ENCODE measurements at places on chromosomes 3 and 15. TPM values are rescaled to one million over a fixed set of nuclear protein-coding genes. Genes with fewer than 3 reads are reported as not detected.

DNA sequence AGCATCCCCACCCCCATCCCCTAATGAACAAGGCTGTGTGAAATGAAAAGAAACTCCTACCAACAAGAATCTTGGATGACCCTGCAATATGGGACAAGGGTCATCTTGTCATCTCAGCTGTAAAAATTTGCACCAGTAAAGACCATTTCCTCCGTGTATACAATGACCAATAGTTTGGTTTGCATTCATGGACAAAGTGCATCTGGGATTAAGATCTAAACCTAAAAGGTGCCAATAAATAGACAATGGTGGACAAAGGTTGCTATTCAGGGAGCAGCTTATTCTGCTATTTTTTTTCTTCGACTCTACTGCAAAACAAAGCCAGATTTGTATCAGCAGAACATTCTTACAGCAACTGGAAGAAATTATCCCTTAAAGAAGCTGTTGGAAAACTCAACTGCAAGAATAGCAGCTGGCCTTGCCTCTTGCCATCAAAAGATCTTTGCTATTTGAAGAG is 8.0 kb downstream of the MGLL start:
- no peak overlapping the region for H3K4me3 ChIP-seq
- no peak overlapping the region for H3K27ac ChIP-seq
- H3K4me1 ChIP-seq, result no peaks in the 10 kb centered on the region
- peaks cover 10% of the 10 kb centered on the region for H3K27me3 ChIP-seq

DNA sequence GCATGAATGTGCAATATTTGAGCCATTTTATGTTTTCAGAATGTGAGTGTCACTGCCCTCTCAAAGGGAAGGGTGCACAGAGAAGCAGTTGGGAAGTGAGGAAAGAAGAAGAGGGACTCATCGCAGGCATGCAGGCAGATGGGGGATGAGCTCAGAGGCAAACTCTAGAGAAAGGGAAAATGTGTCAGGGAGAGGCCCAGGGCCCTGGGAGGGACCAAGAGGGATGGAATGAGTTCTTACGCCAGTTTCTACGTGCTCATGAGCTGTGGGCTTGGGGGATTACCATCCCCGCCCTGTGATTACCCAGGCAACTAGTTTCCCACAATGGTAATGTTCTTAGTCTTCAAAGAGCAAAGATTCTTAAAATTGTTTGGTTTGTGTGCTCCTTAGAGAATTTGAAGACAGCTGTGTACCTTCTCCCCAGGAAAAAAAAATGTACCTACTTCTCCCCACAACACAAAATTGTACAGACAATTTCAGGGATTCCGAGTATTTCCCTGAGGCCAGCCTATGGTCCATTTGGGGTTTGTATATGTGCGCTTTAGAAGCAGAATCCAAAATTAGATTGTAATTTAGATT is 17.8 kb downstream of the GCSAM start:
- DNase-seq, result no peak
- no peak overlapping the region for H3K4me3 ChIP-seq
- peak overlapping the region; percentile 53 for H3K27ac ChIP-seq
- H3K27me3 ChIP-seq, result no peaks in the 10 kb centered on the region
- H3K36me3 ChIP-seq, result peaks cover 44% of the 10 kb centered on the region

DNA sequence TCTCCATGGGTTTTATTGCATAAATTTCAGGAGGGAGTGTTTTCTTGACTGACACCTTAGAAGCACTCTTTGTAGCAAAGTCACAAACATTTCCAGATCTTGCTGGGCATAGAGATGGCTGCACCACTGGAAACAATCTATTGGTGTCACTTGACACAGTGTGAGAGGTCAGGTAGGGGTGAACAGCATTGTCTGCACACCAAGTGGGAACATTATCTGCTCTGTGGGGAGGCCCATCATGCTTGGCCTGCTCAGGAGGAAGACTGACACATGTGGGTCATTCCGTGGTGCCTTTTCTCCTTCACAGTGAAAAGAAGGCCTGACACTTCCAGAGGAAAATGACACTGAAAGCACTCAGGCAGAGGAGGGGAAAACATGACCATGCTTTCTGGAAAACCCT is 149.9 kb upstream of the GALNT15 start:
- H3K4me1 ChIP-seq, result no peaks in the 10 kb centered on the region
- no peaks in the 10 kb centered on the region for H3K36me3 ChIP-seq
- peaks cover 5% of the 10 kb centered on the region for H3K27me3 ChIP-seq
- H3K4me3 ChIP-seq, result no peak overlapping the region
- no peak overlapping the region for H3K27ac ChIP-seq
- no peak for DNase-seq

DNA sequence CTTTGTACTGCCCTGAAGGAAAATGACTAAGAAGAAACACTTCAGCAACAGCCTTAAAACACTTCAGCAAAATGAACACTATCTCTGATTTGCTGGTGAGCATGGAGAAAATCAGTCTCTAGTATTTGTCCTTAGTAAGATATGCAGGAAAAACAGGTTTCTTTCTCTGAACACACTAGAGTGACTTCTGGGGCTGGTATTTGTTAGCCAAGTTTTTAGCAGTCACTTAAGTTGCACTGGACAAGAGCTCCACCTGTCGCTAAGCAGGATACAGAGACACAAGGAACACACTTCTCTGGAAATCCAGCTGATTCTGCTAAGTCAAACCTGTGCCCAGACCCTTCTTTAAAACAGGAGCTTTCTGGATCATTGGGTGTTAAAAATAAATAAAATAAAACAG is 65.3 kb downstream of the CHAC1 start:
- H3K4me1 ChIP-seq, result peaks cover 26% of the 10 kb centered on the region
- no peaks in the 10 kb centered on the region for H3K27me3 ChIP-seq
- no peak for DNase-seq
- H3K4me3 ChIP-seq, result no peak overlapping the region
- H3K36me3 ChIP-seq, result peaks cover 21% of the 10 kb centered on the region

- H3K4me1 ChIP-seq, result no peaks in the 10 kb centered on the region
- no peak for DNase-seq
- H3K4me3 ChIP-seq, result no peak overlapping the region
- H3K27me3 ChIP-seq, result no peaks in the 10 kb centered on the region
- no peaks in the 10 kb centered on the region for H3K36me3 ChIP-seq
- no peak overlapping the region for H3K27ac ChIP-seq
Observed at GRCh38 chr3:106386050-106386449, 517.2 kb upstream of the CBLB start.

DNA sequence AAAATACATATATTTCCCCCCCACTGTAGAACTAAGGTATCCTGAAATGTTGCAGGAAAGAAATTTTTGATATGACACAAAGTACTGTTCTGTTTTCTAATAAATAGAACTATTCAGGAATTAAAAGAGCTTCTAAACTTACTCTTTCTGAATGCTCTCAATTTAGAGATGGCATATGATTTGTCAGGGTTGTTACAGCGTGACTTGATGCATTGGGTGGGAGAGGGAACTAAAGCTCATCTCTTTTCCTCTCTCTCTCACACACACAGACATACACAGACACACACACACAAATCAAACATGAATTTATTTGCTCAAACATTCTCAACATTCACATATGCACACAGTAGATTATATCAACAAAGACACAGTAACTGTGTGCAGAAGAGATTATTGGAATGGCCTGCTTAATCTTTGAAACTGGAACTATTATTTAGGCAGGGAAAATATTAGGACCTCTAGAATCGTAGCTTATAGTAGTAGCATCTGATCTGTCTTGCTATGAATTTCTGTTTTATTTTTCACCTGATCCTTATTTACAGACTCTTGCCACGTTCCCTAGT is 807.4 kb upstream of the GBE1 start:
- no peaks in the 10 kb centered on the region for H3K36me3 ChIP-seq
- H3K4me1 ChIP-seq, result no peaks in the 10 kb centered on the region
- H3K27ac ChIP-seq, result no peak overlapping the region
- no peaks in the 10 kb centered on the region for H3K27me3 ChIP-seq
- DNase-seq, result no peak
- H3K4me3 ChIP-seq, result no peak overlapping the region

DNA sequence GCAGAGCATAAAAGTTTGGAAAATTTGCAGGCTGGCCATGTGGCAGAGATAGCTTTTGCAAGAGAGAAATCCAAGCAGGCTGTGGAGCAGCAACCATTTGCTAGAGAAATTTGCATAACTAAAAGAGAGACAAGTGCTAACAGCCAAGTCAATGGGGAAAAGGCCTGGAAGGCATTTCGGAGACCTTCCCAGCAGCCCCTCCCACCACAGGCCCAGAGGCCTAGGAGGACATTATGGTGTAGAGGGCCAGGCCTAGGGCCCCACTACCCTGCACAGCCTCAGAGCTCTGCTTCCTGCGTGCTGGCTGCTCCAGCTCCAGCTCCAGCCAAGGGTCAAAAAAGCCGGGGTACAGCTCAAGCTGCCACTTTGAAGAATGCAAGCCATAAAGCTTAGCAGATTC is 82.7 kb downstream of the MYO5A start:
- H3K4me1 ChIP-seq, result peaks cover 11% of the 10 kb centered on the region
- no peaks in the 10 kb centered on the region for H3K27me3 ChIP-seq
- no peak for DNase-seq
- no peak overlapping the region for H3K27ac ChIP-seq
- H3K4me3 ChIP-seq, result no peak overlapping the region
- peaks cover 3% of the 10 kb centered on the region for H3K36me3 ChIP-seq

DNA sequence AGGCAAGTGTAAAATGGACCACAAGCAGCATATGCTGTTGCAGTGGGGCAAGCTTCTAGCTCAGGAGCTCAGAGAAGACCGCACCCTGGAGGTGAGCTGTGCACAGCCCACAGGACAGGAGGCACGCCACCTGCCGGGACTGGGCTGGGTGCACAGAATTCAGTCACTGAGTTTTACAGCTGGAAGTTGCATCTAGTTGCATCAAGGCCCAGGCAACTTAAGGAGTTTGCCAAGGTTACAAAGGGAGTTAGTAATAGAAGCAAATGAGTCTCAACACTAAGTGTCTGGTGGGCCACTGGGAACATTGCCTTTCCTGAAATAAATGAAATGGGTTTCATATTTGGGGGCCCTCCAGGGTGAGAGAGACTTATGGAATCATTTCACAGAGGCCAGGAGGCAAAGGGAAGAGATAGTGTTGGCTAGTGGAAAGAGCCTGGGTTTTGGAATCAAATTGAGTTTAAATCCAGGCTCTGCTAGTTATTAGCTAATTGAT is 36.0 kb upstream of the TIMP4 start:
- peak overlapping the region; percentile 93 for H3K27ac ChIP-seq
- peaks cover 83% of the 10 kb centered on the region for H3K4me1 ChIP-seq
- no peak for DNase-seq
- peak overlapping the region; percentile 52 for H3K4me3 ChIP-seq
- no peaks in the 10 kb centered on the region for H3K36me3 ChIP-seq
- no peaks in the 10 kb centered on the region for H3K27me3 ChIP-seq

- no peak overlapping the region for H3K27ac ChIP-seq
- no peaks in the 10 kb centered on the region for H3K36me3 ChIP-seq
- H3K4me1 ChIP-seq, result no peaks in the 10 kb centered on the region
- no peak overlapping the region for H3K4me3 ChIP-seq
Observed at GRCh38 chr3:79887213-79887612, 119.4 kb upstream of the ROBO1 start.

- no peak overlapping the region for H3K27ac ChIP-seq
- DNase-seq, result no peak
- H3K4me3 ChIP-seq, result no peak overlapping the region
- H3K27me3 ChIP-seq, result peaks cover 3% of the 10 kb centered on the region
- no peaks in the 10 kb centered on the region for H3K36me3 ChIP-seq
Observed at GRCh38 chr15:32953533-32953910, 235.7 kb downstream of the GREM1 start.

- H3K4me3 ChIP-seq, result no peak overlapping the region
- no peaks in the 10 kb centered on the region for H3K36me3 ChIP-seq
- no peak overlapping the region for H3K27ac ChIP-seq
Observed at GRCh38 chr3:157931517-157931916, 174.7 kb downstream of the SHOX2 start.

DNA sequence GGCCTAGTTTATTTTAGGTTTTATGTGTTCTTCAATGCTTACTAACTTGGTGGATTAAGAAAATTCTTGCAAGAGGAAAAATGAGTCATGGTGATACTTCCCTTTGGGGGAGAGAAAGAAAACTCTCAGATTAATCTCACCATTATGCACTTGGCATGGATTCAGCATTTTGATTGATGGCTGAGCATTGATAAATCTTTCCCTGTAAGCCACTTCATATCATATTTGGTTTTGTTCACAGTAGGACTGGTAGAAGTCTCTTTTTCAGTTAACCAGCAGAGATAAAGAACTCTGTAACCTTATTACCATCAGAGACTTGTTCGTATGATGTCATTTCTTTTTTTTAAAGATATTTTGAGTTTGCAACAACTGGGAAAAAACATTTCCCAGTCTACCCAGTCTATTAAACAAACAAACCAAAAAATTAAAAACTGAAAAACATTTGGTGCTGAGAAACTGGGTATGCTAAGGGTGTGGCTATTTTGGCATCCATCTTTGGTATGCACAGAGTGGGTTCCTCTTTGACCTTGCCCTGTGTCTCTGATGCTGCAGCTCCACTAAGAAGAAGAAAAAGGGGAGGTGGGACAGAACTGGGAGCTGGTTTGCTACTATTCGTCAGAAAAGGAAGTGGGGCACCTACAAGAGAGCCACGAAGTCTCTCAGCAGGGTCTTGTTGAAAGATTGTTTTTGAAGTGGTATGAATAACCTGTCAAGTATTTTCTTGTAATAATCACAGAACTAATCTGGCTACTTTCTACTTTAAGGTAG is 17.2 kb downstream of the TMOD3 start:
- H3K4me1 ChIP-seq, result peaks cover 53% of the 10 kb centered on the region
- H3K27ac ChIP-seq, result peak overlapping the region; percentile 45
- H3K27me3 ChIP-seq, result no peaks in the 10 kb centered on the region

GRCh38 chr3:165491487-165491886 is 295.3 kb upstream of the SLITRK3 start:
- no peak overlapping the region for H3K27ac ChIP-seq
- no peaks in the 10 kb centered on the region for H3K4me1 ChIP-seq
- H3K27me3 ChIP-seq, result no peaks in the 10 kb centered on the region
- no peaks in the 10 kb centered on the region for H3K36me3 ChIP-seq
- H3K4me3 ChIP-seq, result no peak overlapping the region

DNA sequence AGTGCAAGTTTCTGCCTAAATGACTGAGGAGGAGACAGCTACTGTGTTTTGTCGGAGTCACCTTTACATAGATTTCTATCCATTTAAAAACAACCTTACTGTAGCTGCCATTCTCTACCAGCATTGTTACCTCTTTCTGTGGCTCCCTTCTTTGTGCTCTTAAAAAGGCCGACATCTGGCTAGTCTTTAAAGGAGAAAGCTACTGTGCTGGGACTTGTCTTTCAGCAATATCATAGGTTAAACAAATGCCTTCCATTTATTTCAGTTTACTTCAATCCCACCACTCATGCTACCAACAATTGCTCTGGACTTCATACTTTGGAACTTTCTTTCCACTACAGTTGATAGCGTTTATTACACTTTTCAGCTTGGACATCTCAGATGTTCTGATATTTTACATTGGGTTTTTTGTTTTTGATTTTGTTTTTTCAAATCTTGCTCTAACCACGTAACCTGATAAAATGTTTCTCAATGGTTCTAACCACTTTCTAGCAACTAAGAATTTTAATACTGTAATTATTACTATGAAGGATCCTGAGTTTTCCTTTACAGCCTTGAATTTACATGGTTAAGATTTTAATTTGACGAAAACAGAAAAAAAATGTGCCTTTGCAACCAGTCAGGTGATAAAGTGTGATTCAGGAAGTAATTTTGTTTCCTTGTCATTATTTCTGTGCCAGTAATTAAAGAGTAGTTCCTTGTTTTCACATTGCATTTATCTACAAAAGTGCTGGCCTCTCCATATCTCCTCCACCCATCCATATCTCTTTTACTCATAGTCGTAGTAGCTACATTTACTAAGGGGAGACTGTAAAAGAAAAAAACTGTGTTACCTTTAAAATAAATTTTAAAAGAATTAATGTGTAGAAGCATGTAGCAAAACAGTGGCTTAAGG is 1.3 kb upstream of the CBLB start:
- peaks cover 32% of the 10 kb centered on the region for H3K36me3 ChIP-seq
- no peaks in the 10 kb centered on the region for H3K27me3 ChIP-seq
- peak overlapping the region; percentile 100 for H3K4me3 ChIP-seq
- peaks cover 41% of the 10 kb centered on the region for H3K4me1 ChIP-seq
- no peak for DNase-seq

Gene SACM1L
- total RNA-seq, result 112 TPM

Gene IGSF10
- total RNA-seq, result not detected

Gene KNL1
- total RNA-seq, result 22.4 TPM
